Endothelial cell of umbilical vein (primary cell): ENCODE measurements at places on chromosomes 11 and 22. TPM values are rescaled to one million over a fixed set of nuclear protein-coding genes. Genes with fewer than 3 reads are reported as not detected.

- DNase-seq: no peak
Observed at GRCh38 chr11:70068345-70068744, 9.8 kb upstream of the ANO1 start.

Gene MPPED1
- total RNA-seq: not detected in 2 replicates

GRCh38 chr11:88035271-88035670 is 140.0 kb downstream of the RAB38 start:
- no peak for DNase-seq

DNA sequence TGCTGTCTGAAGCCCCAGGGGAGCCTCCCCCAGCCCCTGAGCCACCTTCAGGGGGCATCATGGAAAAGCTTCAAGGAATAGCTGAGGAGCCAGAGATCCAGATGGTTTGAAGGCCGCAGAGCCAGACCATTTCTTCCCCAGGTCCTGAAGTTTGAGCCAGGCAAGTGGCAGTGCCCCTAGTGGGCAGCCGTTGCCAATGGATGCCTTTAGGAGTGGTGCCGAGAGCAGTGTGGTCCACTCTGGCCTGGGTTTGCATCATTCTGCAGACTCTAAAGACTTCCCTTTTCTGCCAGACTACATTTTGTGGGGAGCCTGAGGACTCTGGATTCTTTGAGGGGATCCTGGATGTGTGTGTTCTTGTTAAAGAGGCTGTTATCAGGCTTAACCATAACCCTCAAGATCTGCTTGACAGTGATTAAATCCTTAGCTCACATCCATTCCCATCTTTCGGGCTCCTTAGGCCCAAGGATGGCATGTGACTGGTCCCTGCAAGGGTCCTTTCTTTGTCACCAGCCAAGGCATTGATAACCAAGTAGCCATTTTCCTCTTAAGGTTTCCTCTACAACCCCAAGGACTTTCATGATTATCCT is 13.1 kb downstream of the HINFP start:
- DNase-seq: no peak

GRCh38 chr22:37545703-37546436 is 14.4 kb upstream of the CDC42EP1 start:
- peak; percentile 95 for DNase-seq

Gene MPZL2
- total RNA-seq: 37.1 and 49.5 TPM in 2 replicates

GRCh38 chr11:313787-314553 is at the start of gene IFITM1:
TSS of gene IFITM1 (plus strand) at chr11:314040. CDS start at chr11:314171, 131 bp downstream.
- peak; percentile 57 for DNase-seq

GRCh38 chr11:44112091-44112821 is 16.8 kb downstream of the EXT2 start:
- DNase-seq: no peak

Gene UBQLNL
- 0.28 and 0.33 TPM in 2 replicates for total RNA-seq

- DNase-seq: no peak
Observed at GRCh38 chr22:44711241-44711560, 9.2 kb downstream of the PRR5 start.

- no peak for DNase-seq
Observed at GRCh38 chr11:70616938-70617654, 218.8 kb downstream of the CTTN start.

DNA sequence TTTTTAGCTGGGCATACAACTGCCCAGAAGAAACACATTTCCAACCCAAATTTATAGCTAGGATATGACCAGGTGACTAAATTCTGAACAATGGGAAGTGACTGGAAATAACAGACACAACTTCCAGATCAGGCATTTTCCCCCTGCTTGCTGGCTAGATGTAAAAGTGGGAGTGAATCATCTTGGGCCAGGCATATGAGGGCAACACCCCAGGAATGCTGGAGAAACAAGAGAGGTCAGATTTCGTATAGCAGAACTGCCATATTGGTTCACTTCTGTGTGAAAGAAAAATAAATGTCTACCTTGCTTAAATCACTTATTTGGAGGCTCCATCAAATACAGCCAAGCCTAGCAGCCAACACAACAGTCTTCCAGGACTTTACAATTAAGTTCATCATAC is 7.4 kb downstream of the ATL3 start:
- DNase-seq: peak; percentile 77

DNA sequence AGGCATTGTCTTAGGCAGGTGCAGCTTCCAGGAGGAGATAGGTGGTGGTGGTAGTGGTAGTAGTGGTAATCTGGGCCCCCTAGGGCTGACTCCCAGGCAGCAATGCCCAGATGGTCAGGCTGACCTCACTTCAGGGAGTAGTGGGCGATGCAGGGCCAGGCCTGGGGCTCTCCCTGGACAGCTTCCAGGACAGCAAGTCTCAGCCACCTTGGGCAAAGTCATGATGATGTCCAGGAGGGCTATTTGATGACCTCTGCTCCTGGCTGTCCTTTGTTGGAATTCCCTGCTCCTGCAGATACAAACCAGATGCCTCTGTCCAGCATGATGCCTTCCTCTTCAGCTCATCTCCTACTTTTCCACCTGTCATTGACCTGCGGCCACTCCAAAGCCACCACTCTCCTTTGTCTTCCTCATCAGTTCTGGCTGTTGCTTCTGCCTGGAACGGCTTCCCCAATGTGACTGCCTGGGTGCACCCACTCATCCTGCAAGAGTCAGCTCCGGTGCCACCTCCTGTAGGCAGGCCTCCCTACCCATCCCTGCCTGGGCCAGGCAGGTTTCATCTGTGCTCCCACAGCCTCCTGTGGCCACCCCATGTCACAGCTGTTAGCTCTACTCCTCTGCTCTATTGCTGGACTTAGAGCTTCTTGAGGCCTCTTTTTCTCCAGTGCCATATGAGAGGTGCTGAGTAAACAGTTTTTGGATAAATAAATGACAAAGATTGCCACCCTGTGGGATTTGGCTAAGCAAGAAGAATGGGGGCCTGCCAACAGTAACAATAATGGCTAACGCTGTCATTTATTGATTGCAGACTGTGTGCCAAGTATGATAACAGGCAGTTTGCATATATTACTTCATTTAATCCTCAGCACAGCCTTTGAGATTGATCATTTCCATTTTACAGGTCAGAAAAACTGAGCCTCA is 172.9 kb upstream of the NECTIN1 start:
- DNase-seq: no peak

DNA sequence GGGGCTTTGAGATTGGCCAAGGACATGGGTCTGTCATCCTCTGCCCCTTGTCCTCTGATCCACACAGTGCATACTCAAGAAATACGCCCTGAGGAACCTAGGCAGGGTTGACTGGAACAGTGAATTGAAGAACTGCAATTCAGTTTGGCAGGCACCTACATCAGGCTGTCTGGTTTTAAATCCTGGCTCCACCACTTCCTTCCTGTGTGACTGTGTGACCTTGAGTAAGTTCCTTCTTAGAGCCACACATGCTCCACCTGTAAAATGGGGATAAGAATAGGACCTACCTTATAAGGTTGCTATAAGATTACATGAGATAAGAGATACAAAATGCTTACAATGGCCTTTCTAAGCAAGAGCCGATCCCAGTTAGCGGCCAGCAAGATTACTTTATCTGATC is 15.8 kb upstream of the TCF20 start:
- DNase-seq: no peak

DNA sequence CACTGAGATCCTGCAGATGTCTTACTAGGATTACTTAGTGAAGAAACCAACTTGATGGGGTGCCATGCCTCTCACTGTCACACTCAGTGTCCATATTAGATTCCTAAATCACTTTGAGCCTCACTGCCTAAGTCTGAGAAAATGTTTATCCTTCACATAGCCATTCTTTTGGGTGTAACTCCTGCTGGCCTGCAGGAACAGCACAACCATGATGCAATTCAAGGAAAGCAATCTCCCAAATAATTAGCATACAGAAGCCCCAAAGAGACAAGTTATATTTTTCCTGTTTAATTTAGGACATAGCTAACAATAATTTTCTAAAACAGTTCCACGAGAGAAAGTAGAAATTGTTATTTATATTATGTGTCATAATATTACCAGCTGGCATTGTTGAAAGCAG is 655.5 kb downstream of the KCNA4 start:
- DNase-seq: no peak

DNA sequence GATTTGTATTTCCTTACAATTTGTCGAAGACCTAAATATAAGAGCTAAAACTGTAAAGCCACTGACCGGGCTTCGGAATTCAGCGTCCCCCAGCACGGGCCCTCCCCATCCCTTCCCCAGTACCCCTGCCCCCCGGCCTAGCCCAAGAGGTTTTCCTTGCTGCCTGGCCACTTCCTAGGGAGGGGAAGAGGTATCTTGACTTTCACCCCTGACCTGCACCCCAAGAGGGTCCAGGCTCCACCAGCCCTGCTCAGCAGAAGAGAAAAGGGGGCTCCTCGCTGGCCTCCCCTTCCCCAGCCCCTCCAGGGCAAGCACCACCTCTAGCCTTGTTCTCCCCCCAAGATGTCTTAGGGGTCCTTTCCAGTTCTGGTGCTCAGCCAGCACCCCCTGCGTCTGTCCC is 26.1 kb upstream of the CARS1 start:
- DNase-seq: no peak

DNA sequence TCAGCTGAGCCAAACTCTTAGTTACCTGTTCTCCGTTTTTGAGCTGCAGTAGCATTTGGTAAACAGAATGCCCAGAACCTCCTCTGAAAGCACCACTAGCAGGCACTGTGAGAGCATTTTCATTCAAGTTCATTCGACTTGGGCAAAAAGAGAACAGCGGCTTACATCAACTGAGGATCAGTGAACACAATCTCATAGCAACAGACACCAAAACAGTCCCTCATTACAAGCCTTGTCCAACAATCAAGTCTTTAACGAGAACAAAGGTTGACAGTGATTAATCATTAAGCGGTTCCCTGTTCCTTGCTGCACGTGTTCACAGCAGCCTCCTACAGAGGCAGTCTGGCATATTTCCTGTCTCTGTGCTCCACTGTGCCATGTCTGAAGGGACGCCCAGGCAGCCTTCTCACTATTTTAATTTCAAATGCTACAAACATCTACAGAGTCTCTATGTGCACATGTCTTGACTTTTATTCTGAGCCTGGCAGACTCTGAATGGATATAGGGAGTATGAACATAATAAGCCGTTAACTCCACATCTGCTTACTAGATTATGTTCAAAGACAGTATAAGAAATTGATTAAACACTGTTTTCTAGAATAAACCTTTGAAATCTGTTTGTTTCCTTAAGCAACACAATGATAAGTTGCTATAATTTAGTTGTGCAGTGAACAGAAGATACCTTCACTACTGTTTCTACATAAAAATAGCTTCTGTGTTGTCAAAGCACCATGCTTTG is 88.3 kb upstream of the MTMR2 start:
- peak; percentile 85 for DNase-seq

GRCh38 chr22:45308957-45309421 is 745 bp upstream of the FAM118A start:
- no peak for DNase-seq

DNA sequence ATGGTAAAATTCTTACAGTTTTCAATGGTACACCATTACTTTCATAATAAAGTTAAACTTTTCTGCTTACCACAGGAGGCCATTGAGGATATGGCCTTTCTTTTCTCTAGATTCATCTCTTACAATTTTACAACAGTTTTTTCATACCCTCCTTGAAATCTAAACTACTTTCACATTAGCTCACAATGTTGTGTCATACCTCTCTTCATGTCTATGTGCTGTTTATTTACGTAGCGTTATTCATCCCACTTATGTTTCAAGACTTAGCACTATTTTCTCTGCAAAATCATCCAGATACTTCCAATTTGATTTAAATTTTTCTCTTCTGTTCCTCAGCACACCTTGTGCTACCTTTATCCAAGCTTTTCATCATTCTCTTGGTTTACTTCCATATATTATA is 123.3 kb downstream of the METTL15 start:
- no peak for DNase-seq

Gene ZNF214
- total RNA-seq: 1.7 and 2.5 TPM in 2 replicates

Gene DCHS1
- total RNA-seq: 73.0 and 73.1 TPM in 2 replicates

Gene OR51B5
- not detected in 2 replicates for total RNA-seq

DNA sequence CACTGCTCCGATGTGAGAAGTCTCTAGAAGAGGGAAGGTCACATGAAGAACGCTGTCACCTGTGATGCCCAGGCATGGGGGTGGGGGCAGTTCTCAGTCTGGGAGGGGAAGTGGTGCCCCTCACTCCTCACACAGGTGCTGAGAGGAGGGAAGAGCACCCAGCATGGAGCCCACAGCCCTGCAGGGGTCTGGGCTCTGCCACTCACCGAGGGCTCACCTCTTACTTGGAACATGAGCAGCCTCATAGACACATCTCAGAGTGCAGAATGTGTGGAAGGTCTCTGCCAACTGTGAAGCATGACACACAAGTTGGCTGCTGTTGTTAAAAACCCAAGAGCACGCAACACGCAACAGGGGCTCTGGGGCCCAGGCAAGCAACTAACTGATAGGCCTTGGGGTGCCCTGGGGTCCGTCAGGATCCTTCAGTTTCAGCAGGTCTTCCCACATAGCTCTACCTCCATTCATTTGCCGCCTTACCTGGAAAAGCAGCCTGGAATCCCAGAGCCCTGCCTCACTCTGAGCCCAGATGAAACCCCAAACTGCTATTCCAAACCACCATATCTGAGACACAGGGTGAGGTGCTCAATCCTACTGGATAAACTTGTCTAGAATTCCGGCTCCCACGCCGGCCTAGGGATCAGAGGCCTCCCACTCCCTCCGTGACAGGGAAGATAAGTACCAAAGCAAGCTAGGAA is 17.5 kb upstream of the TMPRSS4 start:
- no peak for DNase-seq

DNA sequence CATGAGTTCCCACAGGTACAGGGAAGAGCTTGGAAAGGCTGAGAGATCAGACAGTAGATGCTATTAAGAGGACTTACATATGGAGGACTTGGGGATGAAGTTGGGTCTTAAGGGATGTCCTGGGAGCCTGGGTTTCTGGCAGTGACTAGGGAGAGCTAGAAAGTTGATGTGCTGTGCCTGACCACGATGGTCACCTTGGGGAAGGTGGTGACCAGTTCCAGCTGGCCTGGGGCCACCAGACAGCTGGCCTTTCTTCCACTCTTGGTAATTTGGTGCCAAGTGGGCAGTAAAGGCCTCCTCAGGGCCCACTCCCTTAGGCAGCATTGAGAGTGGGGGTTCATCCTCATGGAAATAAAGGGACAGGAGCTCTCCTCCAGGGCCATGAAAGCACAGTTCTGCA is 13.9 kb upstream of the CSF2RB start:
- DNase-seq: no peak

GRCh38 chr11:18699269-18699596 is 654 bp downstream of the TMEM86A start:
- DNase-seq: no peak

- DNase-seq: no peak
Observed at GRCh38 chr11:103737747-103738146, 298.7 kb upstream of the DDI1 start.

Gene DDIAS
- 8.5 and 9.2 TPM in 2 replicates for total RNA-seq

- no peak for DNase-seq
Observed at GRCh38 chr11:26227883-26228502, 103.9 kb upstream of the ANO3 start.

Gene GDPD5
- total RNA-seq: 50.1 and 79.2 TPM in 2 replicates
